ENCODE measurements at places on chromosomes 2 and 18.

GRCh38 chr18:63472380-63472779 is 4.4 kb upstream of the SERPINB5 start:
- DNase-seq: no peak

GRCh38 chr2:215968499-215968898 is 44.9 kb downstream of the MREG start:
- no peak for DNase-seq

DNA sequence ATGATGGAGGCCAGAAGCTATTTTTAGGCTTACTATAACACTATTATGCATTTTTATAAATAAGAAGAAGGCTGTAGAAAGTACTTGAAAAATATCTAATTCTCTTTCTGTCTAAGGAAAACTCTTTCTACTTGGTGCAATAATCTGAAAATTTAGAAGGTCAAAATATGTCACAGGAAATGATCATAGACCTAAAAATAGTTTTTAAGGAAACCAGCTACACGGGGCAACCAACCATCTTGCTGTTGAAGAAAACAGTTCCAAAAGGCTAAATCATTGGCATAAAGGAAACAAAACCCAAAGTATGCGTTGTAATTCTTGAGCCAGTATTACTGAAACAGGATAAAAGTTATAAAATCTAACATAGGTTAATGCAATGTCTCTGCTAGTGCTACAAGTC is 40.2 kb downstream of the SOCS6 start:
- no peak for DNase-seq

DNA sequence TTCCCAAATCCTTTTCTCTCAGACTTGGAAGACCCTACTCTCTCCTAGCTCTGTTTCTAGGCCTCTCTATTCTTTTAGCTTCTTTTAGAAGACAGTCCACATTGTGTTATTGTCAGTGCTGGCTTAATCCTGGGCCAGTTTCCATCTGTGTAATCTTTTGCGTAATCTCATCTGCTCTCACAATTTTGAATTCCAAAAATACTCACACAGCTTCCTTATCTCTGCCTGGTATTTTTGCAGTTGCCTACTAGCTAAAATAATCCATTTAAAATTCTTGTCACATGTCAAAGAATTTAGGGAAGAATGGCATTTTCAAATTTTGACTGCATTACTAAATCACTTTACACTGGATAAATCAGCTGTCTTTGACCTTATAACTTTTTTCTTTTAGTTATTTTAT is 200.6 kb upstream of the MEX3C start:
- no peak for DNase-seq

GRCh38 chr2:60463249-60463648 is 90.2 kb downstream of the BCL11A start:
- DNase-seq: no peak

GRCh38 chr2:203805486-203805838 is 62.1 kb upstream of the CTLA4 start:
- no peak for DNase-seq

GRCh38 chr2:207110715-207111114 is 55.0 kb downstream of the KLF7 start:
- DNase-seq: no peak

Measured in stimulated activated CD4-positive, alpha-beta T cell treated with anti-CD3 and anti-CD28 coated beads, TNF-alpha, amount 100 ng/mL, for 4 hours (primary cell).